Brain microvascular endothelial cell (primary cell): ENCODE measurements at places on chromosomes 11 and 22.

DNA sequence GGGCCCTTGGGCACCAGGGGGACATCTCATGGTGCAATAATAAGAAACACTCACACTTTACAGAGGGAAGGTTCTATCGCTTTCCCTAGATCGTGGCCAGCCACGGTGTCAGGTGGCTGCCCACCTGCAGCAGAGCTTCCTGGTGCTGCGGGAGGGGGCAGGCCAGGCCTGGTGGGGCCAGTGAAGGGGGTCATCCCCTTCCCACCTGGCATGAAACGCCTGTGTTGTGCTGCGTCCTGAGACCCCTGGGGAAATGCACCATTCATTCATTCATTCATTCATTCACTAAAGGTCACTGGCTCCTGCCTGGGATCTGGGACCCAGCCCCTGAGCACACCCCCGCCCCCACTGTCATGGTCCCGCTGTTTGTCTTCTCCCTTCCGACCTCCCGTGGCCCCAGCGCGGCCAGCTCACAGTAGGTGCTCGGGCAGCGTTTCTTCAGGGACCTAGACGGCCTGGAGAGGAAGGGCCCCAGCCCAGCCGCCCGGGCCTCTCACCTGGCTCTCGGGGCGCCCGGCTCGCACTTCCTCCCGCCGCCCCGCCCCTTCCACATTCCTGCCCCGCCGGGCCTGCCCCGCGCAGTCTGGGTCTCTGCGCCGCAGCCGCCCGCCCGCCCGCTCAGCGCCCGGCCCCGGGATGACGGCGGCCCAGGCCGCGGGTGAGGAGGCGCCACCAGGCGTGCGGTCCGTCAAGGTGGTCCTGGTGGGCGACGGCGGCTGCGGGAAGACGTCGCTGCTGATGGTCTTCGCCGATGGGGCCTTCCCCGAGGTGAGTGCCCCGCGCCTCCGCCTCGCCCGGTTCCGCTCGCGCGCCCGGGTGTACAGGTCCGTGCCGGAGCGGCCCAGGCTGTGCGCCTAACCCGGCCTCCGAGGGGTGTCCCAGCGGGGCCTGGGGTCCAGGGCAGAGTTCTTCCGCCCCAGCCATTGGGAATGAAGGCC is at the start of gene RHOD:
RHOD (plus strand) TSS at position 581 of the 938 bp plus-strand sequence; CDS start at position 637, 56 bp downstream.
- DNase-seq = no peak

DNA sequence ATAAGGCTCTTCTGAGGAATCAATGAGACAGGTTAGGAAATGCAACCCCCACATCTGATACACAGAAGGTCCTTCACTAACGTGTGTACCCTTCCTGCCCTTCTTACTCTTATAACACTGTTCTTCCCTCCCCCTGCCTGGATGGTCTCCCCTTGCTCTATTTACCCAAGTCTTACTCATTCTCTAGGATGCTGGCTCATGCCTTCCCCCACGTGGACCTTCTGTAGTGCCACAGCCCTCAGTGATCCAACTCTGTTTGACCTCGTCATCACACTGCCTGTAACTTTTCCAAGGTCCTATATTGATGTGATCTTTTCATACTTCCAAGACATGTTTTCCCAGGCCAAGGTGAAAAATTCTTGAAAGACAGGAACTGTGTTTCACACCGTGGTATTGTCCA is 79.8 kb downstream of the C11orf58 start:
- DNase-seq = peak; percentile 20

GRCh38 chr11:125871391-125872137 is 15.9 kb upstream of the HYLS1 start:
- DNase-seq = peak; percentile 25

- no peak for DNase-seq
These were observed 28.2 kb downstream of the MYH9 start for GRCh38 chr22:36359470-36359996.

DNA sequence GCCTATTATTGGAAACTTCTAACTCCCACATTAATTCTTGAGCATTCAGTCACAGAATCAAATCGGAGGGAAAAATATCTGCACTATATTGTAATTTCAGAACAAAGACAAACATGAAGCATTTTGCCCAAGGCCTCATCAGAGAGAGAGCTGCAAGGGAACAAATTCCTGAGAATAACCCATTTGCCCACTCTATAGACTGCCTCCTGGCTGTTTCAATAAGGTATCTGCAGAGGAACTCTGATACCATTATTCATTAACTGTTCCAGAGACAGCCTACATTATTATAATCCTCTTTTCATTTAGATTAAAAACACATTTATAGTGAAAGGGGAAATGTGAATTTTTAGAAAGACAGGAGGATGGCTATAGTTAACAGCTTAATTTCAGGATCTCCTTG is 663.9 kb downstream of the DLG2 start:
- DNase-seq = peak; percentile 17

GRCh38 chr11:72807021-72807693 is 7.1 kb upstream of the ATG16L2 start:
- DNase-seq = no peak

DNA sequence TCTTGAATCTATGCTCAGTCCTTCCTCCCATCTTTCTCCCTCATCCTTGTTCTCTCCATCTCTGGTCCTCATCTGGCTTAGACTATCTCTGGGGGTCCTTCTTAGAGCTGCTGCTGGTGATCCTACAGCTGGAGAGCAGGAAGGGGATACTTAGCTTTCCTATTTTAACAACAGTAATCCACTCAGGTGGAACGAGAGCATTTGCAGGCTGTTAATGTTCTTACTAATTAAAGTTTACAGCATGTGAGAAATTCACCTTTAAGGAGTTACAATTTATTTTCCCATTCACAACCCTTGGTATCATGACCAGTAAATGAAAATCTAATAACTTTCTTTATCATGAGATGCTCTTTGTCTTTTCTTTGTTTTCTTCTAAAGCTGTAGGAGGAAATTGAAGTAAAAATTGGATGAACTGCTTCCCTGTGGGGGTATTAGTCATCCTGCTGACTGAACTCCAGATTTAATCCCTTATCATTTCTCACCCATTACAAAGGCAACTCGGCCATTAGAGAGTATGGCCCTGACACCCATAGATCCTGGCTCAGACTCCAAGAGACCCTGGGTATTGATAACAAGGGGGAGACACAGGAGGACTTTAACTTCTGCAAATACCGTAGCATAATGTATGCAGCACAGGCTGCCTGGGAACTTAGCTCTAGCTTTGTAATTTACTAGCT is 37.6 kb upstream of the MTNR1B start:
- DNase-seq = no peak

GRCh38 chr11:33383075-33383919 is 126.1 kb downstream of the HIPK3 start:
- DNase-seq = peak; percentile 44

DNA sequence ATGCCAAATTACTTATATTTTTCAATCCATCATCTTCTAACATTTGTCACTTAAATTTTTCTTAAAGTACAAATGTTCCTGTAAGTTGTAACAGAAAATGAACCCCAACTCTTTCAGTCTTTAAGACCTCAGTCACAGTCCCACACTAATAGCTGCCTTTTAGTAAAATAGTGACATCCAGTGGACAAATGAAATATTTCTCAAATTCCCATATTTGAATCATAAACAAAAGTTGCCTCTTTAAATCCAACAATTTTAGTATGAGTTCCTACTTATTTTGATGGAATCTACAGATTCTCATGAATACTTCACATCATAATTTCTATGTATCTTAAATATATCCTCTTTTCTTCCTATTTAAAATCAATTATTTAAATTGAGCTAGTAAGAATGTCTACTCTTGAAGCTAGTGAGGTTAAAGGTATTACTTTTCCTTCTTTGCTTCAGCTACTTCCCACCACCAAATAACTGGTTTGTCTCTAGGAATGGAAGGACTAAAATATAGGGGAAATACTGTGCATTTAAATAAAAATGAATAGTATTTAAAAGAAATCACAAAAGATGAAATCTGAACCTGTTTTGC is 9.2 kb downstream of the LIN7C start:
- no peak for DNase-seq

GRCh38 chr11:75938543-75938942 is 123.5 kb downstream of the UVRAG start:
- peak; percentile 27 for DNase-seq

- peak; percentile 75 for DNase-seq
These were observed 4.5 kb downstream of the FAM83F start for GRCh38 chr22:39999144-39999757.

DNA sequence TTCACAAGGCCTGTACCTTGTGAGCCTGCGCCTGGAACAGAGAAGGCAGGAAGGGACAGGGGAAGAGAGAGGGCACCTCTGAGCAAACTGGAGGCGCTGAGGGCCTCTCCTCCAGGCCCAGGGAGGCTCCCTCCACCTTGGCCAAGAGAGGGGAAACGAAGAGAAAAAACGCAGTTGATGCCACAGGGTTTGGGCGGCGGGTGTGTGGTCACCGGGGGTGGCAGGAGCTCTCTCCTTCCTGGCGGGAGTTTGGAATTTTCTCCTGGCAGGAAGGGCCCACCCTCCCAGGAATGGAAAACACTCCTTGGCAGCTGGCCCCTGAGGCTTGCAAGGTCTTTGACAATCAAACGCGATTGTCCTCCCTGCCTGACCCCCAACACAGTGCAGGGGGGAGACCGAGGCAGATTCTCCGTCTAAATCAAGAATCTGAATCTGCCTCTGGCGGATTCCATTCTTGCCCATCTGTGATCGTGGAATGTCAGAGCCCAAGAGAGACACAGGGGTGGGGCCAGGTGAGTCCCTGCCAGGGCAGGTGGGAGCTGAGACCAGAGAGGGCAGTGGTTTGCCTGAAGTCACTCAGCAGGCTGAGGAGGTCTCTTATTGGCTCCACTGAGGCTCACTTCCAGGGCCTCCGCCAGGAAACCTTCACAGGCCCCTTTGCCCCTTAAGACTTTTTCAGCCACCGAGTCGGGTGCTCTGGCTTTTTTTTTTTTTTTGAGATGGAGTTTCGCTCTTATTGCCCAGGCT is 21.0 kb downstream of the RPL3 start:
- no peak for DNase-seq
